ENCODE measurements at places on chromosomes 1 and 21.

- no peak for DNase-seq
Observed at GRCh38 chr1:56426587-56427381, 152.6 kb downstream of the PLPP3 start.

- no peak for DNase-seq
Observed at GRCh38 chr1:36151134-36151844, 2.0 kb upstream of the TRAPPC3 start.

- no peak for DNase-seq
Observed at GRCh38 chr1:61143821-61144424, 61.6 kb downstream of the NFIA start.

DNA sequence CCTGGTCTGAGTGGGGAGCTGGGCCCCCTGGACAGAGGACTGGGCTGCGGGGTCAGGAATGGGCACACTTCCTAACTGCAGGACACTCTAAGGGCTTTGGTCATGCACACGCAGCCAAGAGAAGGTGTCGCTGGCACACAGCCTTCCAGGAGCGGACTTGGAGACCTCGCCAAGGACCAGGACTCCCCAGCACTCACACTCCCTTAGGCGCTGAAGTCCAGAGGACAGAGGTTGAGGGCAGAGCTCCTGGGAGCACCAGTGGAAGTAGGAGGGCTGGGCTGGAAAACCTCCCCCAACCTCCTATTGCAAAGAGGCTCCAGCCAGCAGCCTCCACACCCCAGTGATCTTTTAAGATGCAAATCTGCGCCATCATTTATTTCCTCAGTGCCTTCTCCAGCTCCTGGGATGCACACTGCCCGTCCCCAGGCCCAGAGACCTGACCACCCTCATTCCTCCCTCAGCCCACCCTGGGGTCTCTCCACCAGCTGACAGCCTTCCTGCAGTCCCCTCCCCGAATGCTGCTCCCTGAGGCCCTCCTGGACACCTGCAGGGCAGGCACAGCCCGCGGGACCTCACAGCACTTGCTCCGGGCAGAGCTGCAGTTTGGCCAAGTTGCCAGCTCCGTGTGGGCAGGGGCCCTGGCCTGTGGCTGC lies 3.0 kb downstream of the TSPEAR start:
- DNase-seq = no peak

- DNase-seq = no peak
Observed at GRCh38 chr21:44547656-44548331, 3.5 kb downstream of the KRTAP10-2 start.

DNA sequence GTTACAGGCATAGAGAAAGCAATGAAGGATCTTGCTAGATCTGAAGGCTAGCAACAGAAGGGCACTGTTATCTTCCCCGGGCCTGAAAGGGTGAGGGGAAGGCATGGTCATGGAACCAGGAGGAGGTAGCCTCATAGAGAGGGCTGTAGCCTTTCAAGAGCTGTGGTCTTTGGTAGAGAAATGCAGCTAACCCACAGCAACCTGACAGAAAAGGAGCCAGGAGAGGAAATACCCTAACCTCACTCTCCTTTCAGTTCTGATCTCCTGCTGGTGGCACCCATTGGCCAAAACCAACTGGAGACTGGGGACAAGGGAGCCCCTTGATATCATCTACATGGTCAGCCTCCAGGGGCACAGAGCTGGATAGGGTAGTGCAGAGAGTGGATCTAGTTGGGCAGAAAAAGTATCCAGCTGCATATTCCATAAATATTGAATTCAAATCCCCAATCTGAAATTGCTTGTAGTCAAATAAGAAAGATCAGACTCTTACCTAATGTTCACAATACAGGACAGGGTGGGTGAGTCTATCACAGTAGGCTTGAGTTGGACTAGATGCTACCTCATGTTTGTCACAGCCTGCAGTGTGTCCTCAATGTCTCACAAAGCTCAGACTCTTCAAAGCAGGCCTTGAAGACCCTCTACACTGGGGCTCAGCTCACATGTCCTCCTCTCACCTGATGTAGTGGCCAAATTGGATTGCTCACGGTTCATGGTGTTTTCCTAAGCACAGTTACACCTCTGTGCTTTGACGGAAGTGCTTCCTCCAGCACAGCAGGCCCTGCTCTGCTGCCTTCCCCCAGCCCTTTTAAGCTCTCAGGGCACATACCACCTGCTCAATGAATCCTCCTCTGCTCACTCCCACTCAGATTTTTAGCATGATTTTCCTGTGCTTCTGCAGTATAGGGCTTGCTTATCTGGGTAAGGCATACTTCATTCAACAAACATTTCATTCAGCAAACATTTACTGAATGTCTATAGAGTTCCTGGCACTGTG lies 74.1 kb upstream of the JUN start:
- no peak for DNase-seq

- no peak for DNase-seq
Observed at GRCh38 chr1:60637651-60638050, 444.7 kb upstream of the NFIA start.

- no peak for DNase-seq
Observed at GRCh38 chr21:34944015-34944755, 104.9 kb downstream of the RUNX1 start.

DNA sequence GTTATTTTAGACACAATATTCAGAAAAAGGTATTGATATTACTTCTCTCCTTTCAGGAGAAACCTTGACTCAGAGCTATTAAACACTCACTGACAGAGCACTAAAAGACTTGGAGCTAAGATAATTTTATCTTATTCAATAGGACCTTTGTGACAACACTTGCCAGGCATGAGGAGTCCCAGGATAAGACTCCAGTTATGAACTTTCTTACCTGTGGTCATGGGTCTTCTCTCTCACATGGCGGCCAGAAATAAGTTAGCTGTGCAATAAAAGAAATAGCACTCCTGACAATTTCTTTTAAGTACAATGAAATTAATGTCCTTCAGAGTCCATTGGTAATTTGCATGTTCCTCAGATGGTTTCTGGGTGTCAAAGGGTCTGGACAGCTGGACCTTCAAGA lies 382.1 kb downstream of the BRINP3 start:
- no peak for DNase-seq

DNA sequence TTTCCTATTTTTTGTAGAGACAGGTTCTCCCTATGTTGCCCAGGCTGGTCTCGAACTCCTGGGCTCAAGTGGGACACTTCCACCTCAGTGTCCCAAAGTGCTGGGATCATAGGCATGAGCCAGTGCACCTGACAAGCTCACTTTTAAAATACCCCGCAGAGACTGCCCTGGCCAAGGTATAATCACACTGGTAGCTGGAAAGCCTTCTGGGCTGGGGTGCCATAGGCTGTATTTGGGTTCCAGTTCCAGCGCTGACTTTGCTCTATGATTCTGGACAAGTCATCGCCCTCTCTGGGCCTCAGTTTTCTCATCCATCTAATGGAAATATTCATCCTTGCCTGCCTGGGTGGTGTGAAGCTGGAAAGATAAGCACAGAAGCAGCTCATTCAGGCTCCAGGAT lies 10.4 kb downstream of the LDLRAD1 start:
- no peak for DNase-seq

- no peak for DNase-seq
Observed at GRCh38 chr1:116514708-116515525, 55.9 kb downstream of the CD58 start.

GRCh38 chr1:243841507-243841906 lies 8.5 kb downstream of the AKT3 start:
- DNase-seq = no peak

DNA sequence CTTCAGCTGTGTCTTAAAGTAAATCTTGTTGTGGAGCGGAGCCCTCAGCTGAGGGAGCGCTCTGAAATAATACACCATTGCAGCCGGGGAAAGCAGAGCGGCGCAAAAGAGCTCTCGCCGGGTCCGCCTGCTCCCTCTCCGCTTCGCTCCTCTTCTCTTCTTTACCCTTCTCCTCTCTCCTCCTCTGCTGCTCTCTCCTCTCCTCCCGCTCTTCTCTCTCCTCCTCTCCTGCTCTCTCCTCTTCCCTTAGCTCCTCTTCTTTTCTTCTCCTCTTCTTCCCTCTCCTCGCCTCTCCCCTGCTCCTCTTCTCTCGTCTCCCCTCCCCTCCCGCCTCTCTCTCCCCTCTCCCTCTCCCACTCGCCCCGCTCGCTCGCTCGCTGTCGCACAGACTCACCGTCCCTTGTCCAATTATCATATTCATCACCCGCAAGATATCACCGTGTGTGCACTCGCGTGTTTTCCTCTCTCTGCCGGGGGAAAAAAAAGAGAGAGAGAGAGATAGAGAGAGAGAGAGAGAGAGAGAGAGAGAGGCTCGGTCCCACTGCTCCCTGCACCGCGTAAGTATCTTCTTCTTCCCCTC lies at the start of gene PROX1:
Gene PROX1 (plus strand): TSS at position 47 of the 580 bp plus-strand sequence. CDS start 8,563 bp downstream, outside the sequence.
- DNase-seq = peak; percentile 87

DNA sequence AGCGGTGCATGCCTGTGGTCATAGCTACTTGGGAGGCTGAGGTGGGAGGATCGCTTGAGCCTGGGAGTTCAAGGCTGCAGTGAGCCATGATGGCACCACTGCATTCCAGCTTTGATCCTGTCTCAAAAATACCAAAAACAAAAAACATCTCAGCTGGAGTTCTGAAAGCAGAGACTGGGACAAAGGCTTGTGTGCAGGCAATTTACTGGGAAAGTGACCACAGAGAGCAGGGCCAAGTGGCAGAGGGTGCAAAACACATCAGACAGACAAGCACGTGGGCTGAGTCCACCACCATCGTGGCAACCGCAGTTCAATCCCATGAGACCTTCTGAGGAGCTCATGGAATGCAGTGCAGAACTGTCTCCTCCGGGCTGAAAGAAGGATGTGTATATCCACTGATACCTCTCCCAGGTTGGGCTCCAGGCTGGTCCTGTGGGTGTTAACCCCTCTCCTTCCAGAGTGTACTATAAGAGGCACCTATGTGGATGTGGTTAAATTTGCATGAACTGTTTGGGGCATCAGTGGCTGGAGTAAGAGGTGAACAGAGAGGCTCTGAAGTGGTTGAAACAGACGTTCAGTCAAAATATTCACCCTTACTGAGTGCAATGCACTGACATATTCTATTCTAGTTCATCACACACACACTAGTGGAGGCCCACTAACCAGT lies 10.8 kb downstream of the PIGP start:
- DNase-seq = no peak

DNA sequence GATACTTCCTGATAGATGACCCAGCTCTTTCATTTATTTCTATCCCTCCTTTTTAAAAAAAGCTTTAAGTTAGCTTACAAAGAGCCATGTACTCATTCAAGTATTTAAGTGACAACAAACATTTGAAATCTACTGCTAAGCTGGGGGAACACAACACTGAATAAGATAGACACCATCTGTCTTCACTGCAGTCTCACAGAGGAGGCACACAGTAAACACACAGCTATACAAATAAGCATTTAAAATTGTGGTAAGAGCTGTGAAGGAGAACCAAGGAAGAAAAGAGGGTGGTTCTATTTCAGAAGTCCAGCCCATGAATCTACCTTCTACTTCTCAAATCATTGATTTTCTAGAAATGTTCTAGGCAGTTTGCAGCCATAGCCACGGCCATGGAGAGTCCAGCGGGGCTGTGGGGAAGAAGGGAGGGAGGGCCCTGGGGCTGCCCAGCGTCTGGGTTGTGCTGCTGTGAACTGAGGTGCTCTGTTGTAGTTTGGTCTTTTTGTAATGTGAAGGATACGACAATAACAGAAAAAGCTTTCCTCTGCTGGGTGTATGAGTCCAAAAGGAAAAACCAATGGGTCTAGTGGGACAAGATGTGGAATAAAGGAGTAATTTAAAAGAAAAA lies 28.2 kb downstream of the PRDM2 start:
- no peak for DNase-seq

DNA sequence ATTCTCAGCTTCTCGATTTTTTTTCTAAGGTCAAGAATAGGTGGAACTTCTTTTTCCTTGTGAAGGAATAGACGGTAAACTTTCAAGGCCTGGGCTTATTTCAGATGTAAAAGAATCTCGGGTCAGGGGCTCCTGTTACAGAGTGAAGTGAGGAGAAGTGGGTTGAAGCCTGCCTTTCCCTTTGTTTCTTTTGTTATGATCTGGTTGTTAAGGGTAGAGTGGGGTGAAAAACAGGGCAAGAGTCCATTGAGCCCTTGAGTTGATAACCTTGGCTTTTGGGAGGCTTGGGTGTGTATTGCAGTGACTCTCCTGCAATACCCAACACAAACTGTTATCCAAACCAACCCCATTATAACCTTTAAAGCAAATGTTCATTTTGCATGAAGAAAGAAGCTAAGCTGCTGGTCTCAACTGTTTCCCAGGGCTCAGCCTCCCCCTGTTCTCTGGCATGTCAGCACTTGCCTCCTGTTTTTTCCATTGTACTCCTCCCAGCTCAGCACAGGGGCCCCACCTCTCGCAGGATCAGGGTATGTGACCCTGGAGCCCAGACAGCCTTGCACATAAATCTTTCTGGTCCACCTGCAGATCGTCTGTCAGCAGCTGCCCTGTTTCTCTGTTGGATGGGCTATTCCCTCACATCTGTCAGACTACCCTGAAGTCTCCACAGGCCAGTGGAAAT lies 102.4 kb downstream of the CACHD1 start:
- DNase-seq = no peak

DNA sequence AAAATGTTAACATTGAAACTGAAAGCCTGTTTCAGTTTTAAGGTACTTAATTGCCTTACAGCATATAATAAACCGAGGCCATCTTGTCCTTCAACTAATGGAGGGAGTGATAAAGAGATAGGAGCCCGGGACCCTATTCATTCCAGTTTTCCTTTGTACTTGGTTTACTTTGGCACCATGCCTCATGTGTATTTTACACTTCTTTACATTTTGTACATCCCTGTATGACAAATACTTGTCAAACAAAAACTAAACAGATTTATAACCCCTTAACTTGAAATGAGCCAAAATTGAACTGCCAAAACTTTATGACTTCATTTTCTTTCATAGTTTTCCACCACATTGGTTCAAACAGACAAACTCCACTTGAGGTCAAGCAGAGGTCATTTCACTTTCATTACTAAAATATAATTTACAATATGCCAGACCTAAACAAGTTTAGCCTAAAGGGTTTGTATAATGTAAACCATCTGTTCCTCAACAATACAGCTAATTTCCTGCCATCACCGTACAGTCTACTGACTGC lies 30.9 kb upstream of the UBE2U start:
- DNase-seq = no peak
